NCI-H2081 treated with DMSO at 0.1 percent for 48 hours (cell line): ENCODE measurements at places on chromosomes 7 and 10.

- DNase-seq, result no peak
Observed at GRCh38 chr10:62748386-62748785, 56.1 kb upstream of the ADO start.

GRCh38 chr7:26928703-26929347 is 64.4 kb upstream of the SKAP2 start:
- no peak for DNase-seq

DNA sequence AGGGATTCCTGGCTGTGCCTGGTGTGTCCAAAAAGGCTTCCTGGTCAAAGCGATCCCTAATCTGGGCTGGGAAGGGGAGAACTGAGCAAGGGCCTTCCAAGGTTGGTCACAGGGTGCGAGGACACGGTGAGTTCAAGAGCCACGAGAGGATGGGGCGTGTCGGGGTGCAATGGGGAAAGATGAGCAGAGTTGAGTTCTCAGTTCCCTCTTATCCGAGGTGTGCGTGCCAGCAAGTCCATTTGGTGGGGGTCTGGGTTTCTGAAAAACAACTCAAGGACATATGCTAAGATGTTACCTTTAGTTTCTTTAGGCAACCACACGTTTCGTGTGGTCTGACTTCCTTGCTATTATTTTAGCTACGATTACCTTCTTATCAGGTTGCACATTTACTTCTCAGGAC is 1.3 kb downstream of the ZNF775 start:
- no peak for DNase-seq

GRCh38 chr10:81215498-81215897 is 659.5 kb upstream of the NRG3 start:
- DNase-seq, result no peak

DNA sequence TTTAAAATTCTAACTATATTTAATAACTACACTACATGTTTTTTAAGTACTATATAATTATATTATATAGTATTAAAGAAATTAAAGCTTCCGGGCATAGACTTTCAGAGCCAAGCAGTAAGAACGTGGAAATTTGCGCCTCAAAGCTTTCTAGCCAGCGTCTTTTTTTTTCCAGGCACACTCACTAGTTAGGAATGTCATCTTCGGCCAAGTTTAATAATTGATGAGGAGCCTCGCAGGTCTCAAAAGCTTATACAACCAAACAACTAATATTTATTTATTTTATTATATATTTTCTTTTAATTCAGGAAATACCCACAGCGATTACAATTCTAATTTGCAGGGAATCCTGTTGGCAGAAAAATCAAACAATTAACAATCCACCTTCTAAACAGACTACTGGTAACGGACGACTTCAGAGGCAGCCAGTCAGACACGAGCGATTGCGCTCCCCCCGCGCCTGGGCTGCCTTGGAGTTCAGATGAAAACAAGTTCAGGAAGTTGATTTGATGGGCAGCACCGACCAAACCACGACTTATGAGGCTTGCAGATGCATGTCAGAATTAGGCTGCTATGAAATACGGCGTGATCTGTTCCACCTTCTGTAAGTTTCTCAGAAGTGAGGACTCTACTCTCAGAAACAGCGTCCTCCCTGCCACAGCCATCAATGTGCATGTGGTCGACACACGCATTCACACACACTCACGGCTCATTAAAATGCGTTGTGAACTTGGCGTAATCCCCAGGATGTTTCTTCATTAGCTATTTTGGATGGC is 431.8 kb upstream of the MGMT start:
- DNase-seq, result no peak

- DNase-seq, result peak; percentile 91
Observed at GRCh38 chr7:129824291-129825208, 128.2 kb downstream of the UBE2H start.

DNA sequence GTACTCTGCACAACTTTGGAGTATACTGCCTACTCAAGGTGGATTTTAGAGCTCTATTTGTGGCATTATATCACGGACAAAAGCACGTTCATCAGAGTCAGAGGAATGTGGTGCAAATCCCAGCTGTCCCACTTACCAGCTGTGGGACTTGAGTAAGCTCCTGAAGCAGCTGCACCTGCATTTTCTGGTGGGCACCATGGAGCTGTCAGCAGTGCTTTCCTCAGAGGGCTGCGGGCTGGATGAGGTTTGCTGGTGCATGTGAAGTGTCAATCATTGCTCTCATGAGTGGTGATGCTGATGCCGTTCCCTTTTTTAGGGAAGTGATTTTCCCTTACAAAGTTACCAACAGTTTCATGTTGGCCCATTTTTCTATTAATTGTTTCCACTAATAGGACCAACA is 53.4 kb downstream of the EGFR start:
- DNase-seq, result no peak

GRCh38 chr7:45053401-45053800 is 35.4 kb downstream of the NACAD start:
- no peak for DNase-seq

GRCh38 chr7:157412021-157412443 is 75.2 kb downstream of the DNAJB6 start:
- no peak for DNase-seq

DNA sequence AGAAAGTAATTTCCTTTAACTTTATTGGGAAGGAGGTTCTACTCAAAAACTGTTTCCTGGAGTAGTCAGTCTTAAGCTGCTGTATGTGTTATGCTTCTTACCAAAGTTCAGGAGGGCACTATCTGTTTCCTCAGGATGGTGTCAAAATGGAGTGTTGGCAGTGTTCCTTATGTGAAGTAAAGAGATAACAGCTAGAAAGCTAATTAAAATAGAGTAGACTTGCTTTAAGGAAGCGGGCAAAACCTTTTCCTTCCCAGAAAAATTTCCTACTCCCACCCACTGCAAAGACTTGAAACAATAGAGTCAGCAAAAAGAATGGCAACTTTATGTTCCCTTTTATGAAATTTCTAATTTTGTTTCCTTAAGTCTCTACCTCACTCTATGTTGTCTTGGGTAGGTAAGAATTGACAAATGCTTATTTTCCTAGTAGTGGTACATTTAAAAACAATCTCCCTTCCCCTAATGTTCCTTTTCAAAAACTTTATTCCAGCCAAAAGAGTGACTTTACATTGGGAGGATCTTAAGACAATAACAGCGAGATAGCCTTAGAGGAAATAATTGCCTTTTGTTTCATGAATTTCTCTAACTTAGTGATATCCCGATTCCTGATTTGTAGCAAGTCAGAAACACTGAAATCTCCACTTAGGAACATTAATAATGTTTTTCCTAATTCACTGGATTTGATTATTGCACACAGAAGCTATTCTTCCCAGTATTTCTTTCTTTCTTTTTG is 26.5 kb upstream of the ENTPD1 start:
- no peak for DNase-seq

- no peak for DNase-seq
Observed at GRCh38 chr10:5818894-5819293, 5.7 kb upstream of the GDI2 start.

DNA sequence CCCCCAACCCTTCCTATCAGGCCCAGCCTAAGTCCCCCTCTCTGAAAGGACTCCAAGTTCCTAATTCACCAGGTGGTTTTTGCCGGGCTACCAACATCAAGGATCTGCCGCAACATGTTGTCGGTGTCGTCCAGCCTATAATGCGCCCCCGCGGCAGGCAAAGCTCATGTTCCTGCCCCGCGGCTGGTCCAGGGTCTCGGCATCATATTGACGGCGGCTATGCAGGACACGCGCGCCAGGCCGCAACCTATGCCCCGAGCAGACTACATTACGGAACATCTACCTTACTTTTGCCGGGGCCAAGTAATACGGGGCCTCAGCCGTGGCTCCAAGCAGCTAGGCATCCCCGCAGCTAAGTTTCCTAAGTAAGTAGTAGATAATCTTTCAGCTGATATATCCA is 24.6 kb upstream of the FAM221A start:
- no peak for DNase-seq

DNA sequence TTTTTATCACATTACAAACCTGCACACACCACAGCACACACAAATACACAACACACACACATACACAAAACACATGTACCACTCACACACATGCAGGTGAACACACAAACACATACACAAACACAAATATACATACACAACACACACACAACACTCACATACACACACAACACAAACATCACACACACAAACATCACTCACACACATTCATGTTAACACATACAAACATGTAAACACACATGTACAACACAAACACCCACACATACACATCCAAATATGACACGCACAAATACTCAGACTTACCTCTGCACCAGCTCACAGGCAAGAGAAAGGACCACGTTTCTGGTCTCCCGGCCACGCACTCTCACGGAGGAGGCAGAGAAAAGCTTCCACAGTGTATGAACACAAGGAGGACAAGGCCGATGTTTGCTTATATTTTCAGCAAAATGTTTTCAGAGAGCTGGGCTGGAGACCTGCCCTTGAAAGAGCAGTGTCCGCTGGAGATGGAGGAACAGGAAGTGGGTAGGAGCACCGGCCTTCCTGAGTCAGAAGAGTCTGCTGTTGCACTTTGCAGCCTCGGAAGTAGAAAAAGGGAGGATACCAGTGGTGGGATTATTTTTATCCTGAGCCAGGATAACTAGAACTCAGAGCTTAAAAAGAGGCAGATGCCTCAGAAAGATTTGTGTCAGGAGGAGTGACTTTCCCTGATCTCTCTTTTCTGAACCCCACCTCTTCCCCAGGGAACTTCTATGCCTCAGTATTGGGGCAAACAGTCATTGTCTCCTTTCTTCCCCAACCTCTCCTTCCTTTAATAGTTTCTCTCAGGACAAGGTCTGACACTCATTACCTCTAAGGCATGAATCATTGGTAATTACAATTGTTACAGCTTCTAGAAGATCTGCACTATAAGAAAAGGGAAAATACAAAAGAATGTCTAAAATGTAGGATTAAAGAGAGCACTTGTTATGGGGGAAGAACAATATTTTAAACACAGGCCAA is at the start of gene GIMAP6:
Gene GIMAP6, minus strand, starts transcription at position 520 of the 999 bp plus-strand sequence. CDS start 2,243 bp downstream, outside the sequence.
- DNase-seq, result no peak

- no peak for DNase-seq
Observed at GRCh38 chr7:139132887-139133286, 23.4 kb upstream of the ZC3HAV1 start.

DNA sequence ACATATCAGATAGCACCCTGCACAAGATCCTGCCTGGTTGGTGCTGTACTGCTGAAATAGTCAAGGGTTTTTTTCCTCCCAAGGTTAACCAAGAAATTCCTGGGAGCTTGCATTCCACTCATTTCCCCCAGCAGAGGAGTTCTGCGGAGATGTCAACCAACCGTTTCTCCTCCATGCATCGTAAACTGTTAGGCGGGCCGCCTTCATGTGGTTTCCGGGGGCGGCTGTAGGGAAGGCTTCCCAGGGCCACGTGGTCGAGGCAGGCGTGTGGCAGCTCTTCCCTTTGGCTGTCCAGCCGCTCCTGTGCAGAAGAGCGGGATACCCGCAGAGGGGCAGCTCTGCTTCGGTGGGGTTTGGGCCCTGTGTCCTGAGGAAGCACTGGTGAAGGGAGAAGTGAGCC is 113.7 kb downstream of the RGS10 start:
- no peak for DNase-seq

GRCh38 chr10:71575934-71576801 is 143.4 kb downstream of the C10orf105 start:
- DNase-seq, result no peak

- DNase-seq, result no peak
Observed at GRCh38 chr10:34102893-34103506, 712.1 kb downstream of the PARD3 start.

DNA sequence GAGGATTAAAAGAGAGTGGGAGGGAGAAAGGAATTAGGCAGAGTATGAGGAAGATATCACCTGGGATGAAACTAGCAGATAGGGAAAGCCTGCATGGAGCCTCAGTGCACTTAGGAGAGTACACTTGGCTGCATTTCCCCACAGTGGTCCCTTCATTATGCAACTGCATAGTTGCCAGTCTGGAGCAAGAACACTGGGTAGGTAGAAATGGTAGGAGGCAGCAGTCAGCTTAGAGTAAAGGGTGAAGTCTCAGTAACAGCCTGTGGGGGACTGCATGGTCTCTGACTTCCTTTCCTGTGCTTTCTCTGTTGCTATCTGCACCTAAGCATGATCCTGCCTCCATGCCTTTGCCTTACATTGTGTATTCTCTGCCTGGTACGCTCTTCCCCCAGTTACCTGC is 14.0 kb upstream of the PCGF5 start:
- no peak for DNase-seq

GRCh38 chr7:6161463-6162330 is 110.7 kb downstream of the CYTH3 start:
- no peak for DNase-seq

- DNase-seq, result no peak
Observed at GRCh38 chr7:15757041-15758000, 70.8 kb upstream of the MEOX2 start.

GRCh38 chr10:122311716-122312115 is 40.6 kb downstream of the BTBD16 start:
- no peak for DNase-seq

- DNase-seq, result no peak
Observed at GRCh38 chr10:101817337-101818118, 716 bp downstream of the OGA start.

GRCh38 chr7:87999261-87999660 is 65.2 kb downstream of the ADAM22 start:
- DNase-seq, result no peak

- no peak for DNase-seq
Observed at GRCh38 chr7:28165961-28166955, 14.3 kb downstream of the JAZF1 start.

- DNase-seq, result no peak
Observed at GRCh38 chr7:44257618-44258422, 57.0 kb downstream of the YKT6 start.
